ENCODE measurements at places on chromosomes 5 and 9.

- DNase-seq, result no peak
Observed at GRCh38 chr5:21773456-21773855, 1079.7 kb downstream of the CDH12 start.

GRCh38 chr5:71632168-71632567 lies 45.0 kb downstream of the MCCC2 start:
- no peak for DNase-seq

DNA sequence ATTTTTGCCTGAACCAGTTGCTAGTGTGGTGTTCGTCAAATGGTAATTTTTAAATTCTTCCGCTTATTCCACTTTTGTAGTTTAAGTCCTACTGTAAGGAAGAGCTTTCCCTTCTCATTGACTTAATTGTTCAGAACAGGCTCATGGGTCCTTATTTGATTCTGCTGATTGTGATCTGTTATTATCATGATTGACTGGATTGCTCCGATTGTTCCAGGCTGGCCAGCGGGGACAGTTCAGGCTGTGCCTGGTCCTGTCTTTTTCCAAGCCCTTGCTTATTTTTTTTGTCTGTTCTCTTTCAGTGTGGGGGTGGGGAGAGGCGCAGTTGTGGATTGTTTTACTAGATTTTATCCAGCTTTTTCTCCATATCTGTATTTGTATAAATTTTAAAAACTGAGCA lies 52.4 kb downstream of the TRIO start:
- DNase-seq, result no peak

- DNase-seq, result peak; percentile 16
Observed at GRCh38 chr5:128213340-128213739, 129.8 kb downstream of the SLC12A2 start.

GRCh38 chr9:83065233-83065632 lies 2.3 kb upstream of the RASEF start:
- no peak for DNase-seq

DNA sequence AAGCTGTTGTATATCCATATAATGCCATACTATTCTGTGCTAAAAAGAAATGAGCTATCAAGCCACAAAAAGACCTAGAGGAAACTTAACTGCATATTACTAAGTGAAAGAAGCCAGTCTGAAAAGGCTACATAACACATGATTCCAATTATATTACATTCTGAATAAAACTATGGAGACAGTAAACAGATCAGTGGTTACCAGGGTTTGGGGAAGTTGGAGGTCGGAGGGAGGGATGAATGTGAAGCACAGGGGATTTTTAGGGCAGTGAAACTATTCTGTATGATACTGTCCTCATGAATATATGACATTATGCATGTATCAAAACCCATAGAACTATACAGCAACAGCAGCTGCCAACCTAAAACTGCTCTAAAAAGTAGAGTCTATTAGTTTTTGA lies 5.6 kb upstream of the RFK start:
- no peak for DNase-seq

GRCh38 chr5:108793207-108793606 lies 45.5 kb downstream of the FER start:
- no peak for DNase-seq

Data from NCI-H1417 (cell line).